EH (cell line): ENCODE measurements at places on chromosomes 11 and 22.
A peak's percentile ranks its signal among the peaks of the same experiment; 100 is the strongest.

- peak; percentile 60 for DNase-seq
Observed at GRCh38 chr11:90204832-90205646, 17.8 kb downstream of the CHORDC1 start.

- DNase-seq, result no peak
Observed at GRCh38 chr11:87142594-87142993, 104.9 kb downstream of the TMEM135 start.

DNA sequence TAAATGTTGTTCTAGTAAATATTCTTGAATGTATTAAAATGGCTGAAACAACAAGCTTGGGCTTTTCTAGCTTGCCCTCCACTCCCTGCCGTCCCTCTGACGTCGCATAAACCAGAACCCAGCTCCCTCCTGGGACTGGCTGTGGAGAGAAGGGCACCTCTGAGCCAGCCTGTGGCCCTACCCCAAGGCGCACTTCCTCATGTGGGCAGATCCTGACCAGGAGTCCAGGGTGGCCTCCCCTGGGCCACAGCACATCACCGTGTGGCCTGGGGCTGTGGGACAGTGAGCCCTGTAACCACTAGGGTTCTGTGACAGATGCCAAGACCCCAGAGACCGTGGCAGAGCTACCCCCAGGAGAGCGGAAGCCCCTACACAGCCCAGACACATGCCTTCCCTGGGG lies 10.2 kb upstream of the ADORA2A start:
- DNase-seq, result no peak

DNA sequence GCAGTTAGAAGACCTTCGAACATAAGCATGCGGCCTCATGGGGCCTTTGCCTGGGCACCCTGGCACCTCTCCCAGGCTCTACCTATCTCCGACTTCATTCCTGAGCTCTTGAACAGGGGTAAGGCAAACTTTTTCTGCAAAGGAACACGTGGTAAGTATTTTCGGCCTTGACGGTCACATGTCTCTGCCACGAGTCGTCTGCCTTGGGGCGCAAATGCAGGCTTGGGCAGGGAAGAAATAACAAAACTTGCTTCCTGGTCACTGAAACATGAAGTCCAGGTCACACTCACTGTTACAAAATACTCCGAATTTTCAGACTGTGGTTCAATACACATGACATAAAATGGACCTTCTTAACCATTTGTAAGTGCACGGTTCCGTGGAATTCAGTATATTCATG lies 3.4 kb upstream of the ASCL2 start:
- no peak for DNase-seq

DNA sequence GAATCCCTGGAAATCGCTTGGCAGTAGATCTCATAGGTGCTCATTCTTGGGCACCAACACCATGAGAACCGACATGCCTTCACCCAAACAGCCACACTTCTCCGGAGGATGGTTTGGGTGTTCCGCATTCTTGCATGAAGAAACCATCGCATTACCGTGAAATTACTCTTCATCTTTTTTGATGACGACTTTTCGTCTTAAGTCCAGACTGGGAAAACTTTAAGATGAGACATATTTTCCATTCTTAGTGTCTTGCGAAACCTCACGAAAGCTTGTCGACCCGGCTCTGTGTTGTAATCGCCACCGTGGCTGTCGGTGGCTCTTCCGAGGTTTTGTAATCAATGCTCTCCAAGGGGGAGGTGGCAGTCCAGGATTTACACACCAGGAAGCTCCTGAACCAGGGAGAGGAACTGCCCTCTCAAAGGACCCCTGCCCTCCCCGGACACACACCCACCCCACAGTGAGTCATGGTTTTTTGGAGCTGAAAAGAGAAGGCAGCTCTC lies 1.7 kb downstream of the TOM1 start:
- peak; percentile 54 for DNase-seq

- no peak for DNase-seq
Observed at GRCh38 chr22:17638182-17638431, 450 bp upstream of the BCL2L13 start.

- no peak for DNase-seq
Observed at GRCh38 chr11:47295385-47295784, 25.5 kb downstream of the MADD start.

DNA sequence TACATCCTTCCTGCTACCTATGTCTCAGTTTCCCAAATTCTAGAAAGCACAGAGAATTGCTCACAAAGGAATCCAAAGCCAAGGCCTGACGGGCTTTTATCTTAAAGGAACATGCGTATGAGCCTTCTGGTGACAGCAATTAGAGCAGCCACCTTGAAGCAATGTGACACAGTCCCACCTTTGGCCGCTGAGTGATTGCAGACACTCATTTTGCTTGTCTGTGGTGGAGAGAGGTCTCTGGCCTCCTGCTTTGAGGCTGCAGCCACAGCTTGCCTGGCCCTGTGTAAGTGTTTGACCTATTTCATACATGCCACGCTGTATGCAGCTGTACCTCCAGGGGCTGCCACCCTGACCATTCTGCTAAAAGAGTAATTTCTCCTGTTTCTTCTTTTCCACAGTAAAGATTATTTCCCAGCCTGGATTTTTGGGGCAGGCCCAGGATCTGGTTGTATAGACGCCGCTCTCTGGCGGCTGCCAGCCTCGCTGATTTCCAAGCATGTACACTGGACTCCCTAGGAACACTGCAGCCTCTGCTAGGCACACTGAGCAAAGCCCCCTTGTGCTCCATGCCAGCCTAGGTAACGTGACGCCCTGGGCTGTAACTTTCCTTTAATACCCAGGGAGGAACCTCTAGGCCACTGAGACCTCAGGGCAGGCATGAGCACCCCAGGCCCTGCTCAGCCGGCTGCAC lies 1.1 kb upstream of the TMA7B start:
- DNase-seq, result no peak

- DNase-seq, result peak; percentile 82
Observed at GRCh38 chr11:62105667-62106191, 18.1 kb upstream of the INCENP start.
